ENCODE measurements at places on chromosomes 4 and X.

DNA sequence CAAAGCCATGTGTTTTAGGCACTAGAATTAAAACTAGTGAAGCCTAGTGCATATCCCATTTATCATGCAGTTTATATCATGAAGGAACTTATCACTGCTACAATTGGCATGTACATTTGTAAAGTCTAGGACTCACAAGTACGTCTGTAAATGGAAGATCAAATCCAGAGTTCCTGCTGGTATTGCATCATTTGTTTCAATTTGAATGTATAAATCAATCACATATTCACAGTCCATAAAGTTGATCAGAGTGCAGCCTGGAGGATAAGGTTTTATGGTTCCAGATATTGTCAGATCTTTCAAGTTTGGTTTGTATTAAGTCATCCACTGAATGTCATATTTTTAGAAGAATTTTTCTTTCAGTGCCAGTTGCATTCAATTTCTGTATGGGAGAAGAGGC lies 32.6 kb upstream of the PDE5A start:
- DNase-seq, result no peak

- no peak for DNase-seq
Measured at GRCh38 chrX:96204928-96205327, 479.7 kb upstream of the DIAPH2 start.

GRCh38 chr4:40524366-40525041 lies 105.2 kb downstream of the RBM47 start:
- DNase-seq, result no peak

GRCh38 chrX:93259029-93259428 lies 414.3 kb downstream of the NAP1L3 start:
- no peak for DNase-seq

DNA sequence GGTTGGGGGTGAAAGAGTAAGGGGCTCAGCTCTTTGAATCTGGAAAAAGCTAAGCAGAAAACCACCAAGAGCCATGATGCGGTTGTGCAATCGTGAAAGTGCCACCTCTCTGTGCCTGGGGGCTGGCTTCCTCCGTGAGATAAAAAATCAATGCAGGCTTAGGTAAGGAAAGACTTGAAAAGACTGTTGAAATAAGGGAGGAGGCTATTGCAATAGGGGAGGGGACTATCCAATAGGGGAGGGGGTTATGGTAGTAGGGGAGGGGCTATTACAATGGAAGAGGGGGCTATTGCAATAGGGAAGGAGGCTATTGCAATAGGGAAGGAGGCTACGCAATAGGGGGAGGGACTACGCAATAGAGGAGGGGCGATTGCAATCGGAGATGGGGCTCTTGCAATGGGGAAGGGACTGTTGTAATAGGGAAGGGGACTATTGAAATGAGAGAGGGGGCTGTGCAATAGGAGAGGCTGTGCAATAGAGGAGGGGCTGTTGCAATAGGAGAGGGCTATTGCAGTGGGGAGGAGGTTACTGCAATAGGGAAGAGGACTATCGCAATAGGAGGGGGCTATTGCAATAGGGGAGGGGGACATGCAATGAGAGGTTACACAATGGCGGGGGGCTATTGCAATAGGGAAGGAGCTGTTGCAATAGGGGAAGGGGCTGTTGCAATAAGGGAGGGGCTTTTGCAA lies 162.3 kb upstream of the PSAPL1 start:
- no peak for DNase-seq

GRCh38 chr4:26859762-26860156 lies 882 bp upstream of the STIM2 start:
- DNase-seq, result no peak

- DNase-seq, result no peak
Measured at GRCh38 chr4:76800902-76801301, 97.0 kb downstream of the SOWAHB start.

- DNase-seq, result no peak
Measured at GRCh38 chrX:110852180-110852579, 56.6 kb upstream of the CHRDL1 start.

- DNase-seq, result no peak
Measured at GRCh38 chr4:81971061-81971460, 402.7 kb downstream of the HNRNPD start.

DNA sequence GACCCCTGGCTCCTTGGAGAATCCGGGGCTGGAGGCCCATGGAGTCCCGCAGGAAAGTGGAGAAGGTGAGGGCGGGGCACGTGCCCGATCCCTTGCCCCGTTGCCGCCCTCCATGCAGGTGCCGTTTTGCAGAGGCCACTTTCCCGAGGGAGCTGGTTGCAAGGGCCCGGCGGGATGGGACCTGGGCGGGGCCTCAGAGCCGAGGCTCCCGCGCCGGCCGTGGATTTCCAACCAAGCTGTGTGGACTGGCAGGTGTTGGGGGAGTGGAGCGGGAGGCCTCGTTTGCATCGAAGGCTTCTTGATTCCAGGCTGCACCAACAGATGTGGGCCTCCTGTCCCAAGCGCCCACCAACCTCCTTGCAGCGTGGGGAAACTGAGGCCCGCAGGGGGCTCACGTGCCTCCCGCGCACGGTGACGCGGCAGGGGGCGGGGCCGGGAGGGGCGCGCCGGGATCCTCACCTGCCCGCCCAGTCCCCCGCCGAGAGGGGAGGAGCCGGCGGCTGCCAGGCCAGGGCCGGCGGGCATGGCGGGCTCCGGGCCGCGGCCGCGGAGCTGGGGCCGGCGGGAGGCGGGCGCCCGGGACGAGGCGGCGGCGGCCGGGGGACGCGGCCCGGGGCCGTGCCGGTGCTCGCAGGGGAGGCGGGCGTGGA lies 24.9 kb downstream of the SH3BP2 start:
- DNase-seq, result no peak

DNA sequence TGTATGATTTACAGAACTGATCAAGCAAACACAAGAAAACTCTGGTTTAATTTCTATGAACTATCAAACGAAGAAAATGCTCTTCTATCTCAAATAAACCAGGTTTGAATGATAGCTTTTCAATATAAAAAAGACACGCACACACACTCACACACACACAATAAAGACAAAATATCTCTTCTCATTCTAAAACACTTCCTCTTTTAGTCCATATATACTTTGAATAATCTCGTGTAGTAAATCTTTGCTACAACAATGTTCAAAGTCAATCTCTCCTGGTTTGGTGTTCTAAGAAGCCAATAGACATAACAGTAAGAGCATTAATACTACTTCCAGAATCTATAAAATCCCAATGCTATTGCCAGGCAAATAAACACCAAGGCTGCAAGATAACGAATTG lies 13.3 kb downstream of the CXCL2 start:
- no peak for DNase-seq

- no peak for DNase-seq
Measured at GRCh38 chr4:25943805-25944204, 29.8 kb downstream of the SMIM20 start.

DNA sequence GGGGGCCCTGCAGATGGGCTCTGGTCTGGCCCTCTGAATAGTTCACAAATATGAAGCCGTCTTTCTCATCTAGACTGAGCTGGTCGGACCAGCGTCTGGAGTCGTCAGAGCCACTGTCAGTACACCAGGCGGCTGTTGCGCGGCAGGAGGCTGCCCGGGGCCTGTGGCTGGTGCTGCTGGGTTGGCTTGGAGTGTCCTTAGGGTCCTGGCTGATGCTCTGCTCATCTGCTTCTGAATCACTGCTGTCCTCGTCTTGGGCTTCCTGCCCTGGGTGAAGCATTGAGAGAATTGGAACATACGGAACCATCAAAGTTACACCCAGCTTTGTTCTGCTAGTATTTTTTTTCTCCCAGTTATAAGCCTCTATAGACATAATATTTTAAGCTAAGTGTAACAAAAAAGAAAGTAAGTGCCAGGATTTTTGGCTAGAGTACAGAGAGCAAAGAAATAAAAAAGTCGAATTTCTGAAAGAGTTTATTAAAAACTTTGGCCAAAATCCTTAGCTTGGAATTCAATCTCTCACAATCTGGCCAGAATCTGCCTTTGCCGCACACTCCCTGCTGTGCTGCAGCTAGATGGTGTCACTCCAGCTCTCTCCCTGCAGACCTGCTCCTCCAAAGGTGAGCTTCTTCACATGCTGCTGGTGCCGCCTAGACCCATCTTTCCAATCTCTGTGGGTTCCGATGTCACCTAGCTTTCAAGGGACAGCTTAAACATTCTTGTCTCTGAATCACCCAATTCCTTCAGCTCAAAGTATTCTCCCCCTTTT lies 96.2 kb downstream of the CDS1 start:
- no peak for DNase-seq

GRCh38 chr4:78527555-78527954 lies 24.0 kb upstream of the ANXA3 start:
- DNase-seq, result no peak

DNA sequence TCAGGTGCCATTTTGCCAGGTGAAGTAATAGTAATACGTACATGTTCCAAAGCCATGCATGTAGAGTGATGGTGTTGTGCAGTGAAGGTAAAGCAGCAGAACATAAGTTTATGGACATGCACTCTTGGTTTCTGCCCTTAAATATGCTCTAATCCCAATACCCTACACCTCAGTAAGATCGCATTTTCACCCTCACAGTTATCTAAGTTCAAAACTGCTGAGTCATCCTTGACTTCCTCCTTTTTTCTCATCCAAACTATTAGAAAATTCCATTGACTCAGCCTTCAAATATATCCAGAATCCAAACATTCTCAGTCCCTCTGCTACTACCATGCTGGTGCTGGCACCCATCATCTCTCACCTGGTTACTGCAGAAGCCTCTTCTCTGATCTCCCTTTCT lies 652.9 kb upstream of the IGFBP7 start:
- DNase-seq, result no peak

GRCh38 chr4:146472404-146472803 lies 49.3 kb downstream of the SLC10A7 start:
- no peak for DNase-seq

GRCh38 chrX:85980286-85980685 lies 67.1 kb downstream of the CHM start:
- no peak for DNase-seq

- DNase-seq, result no peak
Measured at GRCh38 chr4:83036991-83037665, 2.1 kb downstream of the COPS4 start.

DNA sequence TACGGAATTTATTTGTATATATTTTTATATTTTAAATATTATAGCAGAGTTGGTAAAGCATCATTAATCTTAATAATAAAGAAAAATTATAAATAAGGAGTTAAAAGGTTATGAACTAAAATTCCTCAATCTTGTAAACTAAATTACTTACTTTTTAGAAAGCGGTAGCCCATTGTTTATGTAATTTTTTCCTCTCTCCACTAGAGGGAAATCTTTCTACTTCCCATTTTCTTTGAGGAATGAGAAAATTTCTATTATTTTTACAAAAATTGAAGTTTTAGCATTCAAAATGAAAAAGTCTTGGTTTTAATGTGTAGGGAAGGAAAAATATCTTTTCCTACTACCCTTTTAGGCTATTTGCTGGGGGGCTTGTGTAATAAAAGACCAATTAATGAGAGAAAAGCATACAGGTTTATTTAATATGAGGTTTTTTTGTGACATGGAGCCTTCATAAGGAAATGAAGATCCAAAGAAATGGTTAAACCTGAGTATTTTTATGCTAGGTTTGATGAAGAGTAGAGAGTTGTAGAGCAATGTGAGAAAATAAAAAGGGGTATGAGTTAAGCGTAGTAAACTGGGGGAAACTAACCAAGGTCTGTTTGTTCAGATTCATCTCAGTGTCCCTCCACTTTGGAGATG lies 68.7 kb upstream of the ADAD1 start:
- DNase-seq, result no peak

GRCh38 chr4:39020130-39020529 lies 12.1 kb downstream of the TMEM156 start:
- DNase-seq, result no peak

- no peak for DNase-seq
Measured at GRCh38 chr4:109735566-109736365, 5.9 kb upstream of the PLA2G12A start.

Data from activated CD8-positive, alpha-beta memory T cell treated with anti-CD3 and anti-CD28 coated beads for 48 hours (primary cell).